Jurkat, Clone E6-1 (cell line): ENCODE measurements at places on chromosomes 2 and 18.
A peak's percentile ranks its signal among the peaks of the same experiment; 100 is the strongest.

- DNase-seq: no peak
Observed at GRCh38 chr2:26432859-26433258, 31.1 kb downstream of the DRC1 start.

- no peak for DNase-seq
Observed at GRCh38 chr2:220779931-220780330, 792.2 kb downstream of the EPHA4 start.

GRCh38 chr18:596288-596881 is 403 bp upstream of the CLUL1 start:
- peak; percentile 25 for DNase-seq

DNA sequence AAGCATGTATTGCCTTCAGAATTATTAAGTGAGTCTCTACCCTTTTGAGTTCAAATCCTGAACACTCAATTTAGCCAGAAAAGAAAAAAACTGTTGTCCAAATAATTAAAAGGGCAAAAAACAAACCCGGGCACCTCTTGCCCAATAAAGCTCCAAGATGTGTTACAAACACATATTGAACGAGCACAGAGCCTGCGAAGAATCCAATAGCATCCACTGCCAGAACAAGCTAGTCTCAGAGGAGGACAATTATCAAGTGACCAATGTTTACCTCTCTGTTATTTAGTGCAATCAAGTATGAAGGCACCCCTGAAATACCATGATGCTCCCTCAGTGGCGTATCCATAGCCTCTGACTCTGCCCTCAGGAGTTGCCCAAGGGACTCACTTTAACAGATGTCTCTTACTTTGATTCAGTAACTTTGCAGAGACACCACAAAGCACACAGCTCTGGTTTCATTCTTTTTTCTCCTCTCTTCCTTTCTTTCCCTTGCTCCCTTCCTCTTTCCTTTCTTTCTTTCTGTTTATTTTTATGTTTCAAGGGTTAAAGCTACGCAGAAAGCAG is 93.5 kb upstream of the SPATS2L start:
- no peak for DNase-seq

- DNase-seq: no peak
Observed at GRCh38 chr2:235255693-235256092, 238.2 kb upstream of the AGAP1 start.

GRCh38 chr2:134776836-134777235 is 58.0 kb upstream of the TMEM163 start:
- no peak for DNase-seq

GRCh38 chr18:48222118-48222517 is 187.1 kb downstream of the ZBTB7C start:
- DNase-seq: peak; percentile 84

DNA sequence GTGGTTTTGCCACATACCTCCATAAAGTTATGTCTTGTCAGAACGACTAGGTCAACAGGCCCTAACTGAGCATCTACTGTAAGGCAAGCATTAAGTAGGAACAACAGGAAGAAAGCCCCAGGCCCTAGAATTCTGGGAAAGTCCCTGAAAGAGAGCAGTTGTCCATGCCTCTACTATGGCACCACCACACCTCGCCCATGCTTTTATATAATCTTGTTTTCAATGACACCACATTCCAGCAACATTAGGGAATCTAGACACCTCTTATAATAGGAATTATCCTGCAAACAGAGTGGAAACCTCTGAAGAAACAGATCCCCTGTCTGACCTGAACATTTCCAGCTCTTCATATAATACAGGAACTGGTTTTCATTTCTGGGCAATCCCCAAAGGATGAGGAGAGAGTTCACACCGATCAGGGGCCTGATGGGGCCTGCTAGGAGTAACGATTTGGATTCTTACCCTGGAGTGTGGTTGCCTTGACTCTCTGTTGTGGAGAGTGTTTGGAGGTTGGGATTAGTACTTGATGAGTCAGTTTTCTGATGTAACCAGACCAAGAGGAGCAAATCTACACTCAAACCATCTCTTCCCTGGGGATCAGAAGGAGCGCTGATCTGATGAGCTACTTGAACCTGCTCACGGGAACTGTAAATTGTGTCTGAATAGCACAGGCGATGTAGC is 31.9 kb upstream of the CEP68 start:
- DNase-seq: no peak

GRCh38 chr2:109511168-109511567 is 102.6 kb downstream of the SEPTIN10 start:
- no peak for DNase-seq

GRCh38 chr2:26811261-26811660 is 25.4 kb downstream of the CENPA start:
- no peak for DNase-seq

DNA sequence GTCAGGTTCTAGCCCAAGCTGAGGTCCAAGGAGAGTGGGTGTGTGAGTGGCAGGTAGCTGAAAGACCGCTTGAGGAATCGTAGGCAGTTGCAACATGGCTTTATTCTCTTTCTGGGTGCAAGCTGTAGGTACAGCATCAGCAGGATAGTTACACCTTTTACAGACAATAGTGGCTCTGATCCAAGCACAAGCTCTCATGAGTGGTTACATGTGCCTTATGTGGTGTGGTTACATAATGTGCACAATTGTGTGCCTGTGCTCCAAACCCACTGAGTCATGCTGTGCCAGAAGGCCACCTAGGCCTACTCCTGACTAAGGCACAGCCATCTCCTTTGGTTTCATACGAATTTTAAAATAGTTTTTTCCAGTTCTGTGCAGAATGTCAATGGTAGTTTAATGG is 227.6 kb downstream of the SATB2 start:
- DNase-seq: peak; percentile 30

GRCh38 chr2:120360307-120360855 is 14.4 kb downstream of the INHBB start:
- DNase-seq: no peak

- peak; percentile 33 for DNase-seq
Observed at GRCh38 chr2:233426619-233427342, 72.5 kb downstream of the DGKD start.

GRCh38 chr2:71778936-71779773 is 325.8 kb downstream of the DYSF start:
- DNase-seq: no peak

DNA sequence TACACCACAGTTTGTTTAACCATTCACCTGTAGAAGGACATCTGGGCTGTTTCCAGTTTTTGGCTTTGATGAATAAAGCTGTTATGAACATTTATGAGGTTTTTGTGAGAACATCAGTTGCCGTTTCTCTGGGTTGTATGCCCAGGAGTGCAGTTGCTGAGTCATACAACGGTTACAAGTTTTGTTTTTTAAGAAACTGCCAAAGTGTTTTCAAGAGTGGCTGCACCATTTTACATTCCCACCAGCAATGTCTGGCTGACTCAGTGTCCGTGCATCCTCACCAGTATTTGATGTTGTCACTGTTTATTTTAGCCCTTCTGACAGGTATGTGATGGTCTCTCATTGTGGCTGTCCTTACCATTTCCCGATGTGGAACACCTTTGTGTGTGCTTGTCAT is 48.0 kb upstream of the GPR17 start:
- peak; percentile 86 for DNase-seq

DNA sequence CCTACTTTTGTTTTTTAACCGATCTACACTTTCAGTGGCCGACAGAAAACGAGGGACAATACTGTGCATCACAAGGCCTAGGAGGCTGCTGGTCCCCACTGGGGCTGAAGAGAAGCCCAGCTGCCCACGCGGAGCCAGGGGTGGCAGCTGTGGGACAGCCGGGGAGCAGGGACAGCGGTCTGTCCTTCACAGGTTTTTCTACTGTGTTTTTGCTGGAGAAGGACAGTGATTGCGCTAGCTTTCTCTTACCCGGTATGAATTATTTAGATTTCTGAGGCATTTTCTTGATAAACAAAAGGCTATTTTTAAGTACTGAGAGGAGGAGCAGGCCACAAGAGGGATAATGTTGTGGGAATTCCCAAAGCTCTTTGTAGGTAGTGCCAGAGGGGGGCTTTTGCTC is 219.8 kb downstream of the ATAD2B start:
- DNase-seq: no peak

- no peak for DNase-seq
Observed at GRCh38 chr18:65227970-65228369, 522.8 kb upstream of the CDH7 start.

DNA sequence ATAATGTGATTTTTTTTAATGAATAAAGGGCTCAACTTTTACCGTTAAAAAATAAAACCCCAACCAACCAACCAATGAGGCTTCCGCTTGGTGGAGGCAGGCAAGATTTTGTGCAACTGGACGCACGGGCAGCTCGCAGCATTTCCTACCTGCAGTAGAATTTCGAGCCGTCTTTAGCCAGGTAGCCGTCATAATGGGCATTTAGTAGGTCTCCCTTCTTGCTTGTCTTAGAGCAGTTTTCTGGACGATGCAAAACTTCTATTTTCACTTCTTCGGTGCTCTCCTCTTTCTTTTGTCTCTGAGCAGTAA is 316 bp downstream of the FKBP7 start:
- no peak for DNase-seq

- peak; percentile 35 for DNase-seq
Observed at GRCh38 chr2:191165176-191165643, 14.4 kb upstream of the STAT4 start.

DNA sequence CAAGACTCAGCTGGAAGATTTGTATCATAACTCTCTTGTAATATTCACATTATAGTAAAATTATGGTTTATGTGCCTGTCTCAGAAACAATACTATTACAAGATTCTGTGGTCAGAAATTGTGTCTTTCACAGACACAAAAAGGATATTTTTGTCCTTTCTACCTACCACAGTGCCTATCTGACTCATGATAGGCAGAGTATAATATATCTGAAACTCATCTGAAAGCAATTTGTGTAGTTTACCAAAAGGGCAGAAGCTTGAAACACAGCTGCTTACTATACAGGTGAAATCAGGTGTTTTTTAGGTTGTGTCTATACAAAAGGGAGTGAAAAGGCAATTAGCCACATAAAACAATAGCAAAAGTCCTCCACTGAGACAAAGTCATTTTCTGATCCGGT is 10.9 kb downstream of the TMEM200C start:
- DNase-seq: no peak

DNA sequence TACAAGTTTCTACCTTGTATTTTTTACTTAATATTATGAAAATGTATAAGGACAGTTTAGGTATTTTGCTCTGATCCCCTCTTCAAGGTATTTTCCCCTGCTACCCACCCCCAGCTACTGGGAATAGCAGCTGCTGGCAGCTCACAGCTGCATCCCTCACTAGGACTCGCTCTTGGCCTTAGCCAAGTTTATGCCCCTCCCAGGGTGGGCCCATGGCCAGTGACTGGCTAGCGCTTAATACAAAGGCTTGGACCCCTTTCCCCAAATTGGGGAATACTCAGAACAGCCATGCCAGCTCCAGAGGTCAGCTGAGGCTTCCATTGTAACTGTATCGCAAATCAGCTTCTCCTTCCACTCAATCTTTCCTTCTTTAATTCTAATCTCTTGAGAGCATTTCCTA is 131.3 kb downstream of the GFPT1 start:
- no peak for DNase-seq

DNA sequence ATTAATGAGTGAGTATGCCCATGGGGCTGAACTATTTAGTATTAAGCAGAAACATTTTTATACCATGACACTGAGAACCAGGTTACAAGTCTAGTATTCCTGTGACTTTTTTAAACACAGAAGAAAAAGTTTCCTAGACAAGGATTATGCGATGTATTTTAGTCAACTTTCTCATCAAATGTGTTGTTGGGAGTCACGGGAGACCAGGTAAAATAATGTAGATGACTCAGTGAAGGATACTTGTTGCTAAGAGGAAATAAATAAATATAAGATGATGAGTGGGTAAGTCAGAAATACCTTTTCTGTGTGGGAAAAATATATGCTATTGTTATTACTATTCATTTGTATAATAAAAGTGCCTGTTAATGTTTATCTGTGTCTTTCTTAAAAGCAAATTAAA is 23.4 kb downstream of the MBD5 start:
- DNase-seq: no peak

DNA sequence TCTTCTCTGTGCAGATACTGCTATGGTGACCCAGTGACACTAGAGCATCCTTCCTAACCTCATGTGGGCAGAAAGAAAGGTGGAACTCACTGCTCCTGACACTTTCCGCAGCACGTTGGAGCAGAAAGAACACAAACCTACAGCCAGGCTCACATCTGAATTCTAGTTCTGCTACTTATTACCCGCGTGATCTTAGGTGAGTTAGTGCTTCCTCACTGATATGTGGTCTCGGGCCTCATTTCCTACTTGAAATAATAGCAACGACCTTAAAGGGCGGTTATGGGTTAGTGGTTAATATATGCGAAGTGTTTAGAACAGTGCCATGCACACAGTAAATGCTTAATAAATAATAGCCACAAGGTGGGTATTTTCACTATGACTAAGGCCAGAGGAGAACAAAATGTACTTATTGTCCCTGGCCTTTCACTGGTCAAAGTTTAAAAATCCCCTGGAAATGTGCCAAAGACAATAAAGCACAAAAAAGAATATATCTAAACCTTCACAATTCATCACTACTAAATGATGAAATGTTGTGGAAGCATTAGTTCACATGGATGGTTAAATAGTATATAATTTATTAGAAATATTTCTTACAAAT is 66.6 kb downstream of the MYOM1 start:
- no peak for DNase-seq

- DNase-seq: no peak
Observed at GRCh38 chr2:201057087-201057521, 14.4 kb downstream of the HYCC2 start.

DNA sequence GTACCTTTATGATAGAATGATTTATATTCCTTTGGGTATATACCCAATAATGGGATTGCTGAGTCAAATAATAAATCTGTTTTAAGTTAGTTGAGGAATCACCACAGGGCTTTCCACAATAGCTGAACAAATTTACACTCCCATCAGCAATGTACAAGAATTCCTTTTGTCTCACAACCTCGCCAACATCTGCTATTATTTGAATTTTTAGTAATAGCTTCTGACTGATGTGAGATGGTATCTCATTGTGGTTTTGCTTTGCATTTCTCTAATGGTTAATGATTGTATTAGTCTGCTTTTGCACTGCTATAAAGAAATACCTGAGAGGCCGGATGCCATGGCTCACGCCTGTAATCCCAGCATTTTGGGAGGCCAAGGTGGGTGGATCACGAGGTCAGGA is 1387.6 kb upstream of the ACVR2A start:
- no peak for DNase-seq

GRCh38 chr2:227098162-227098515 is 65.9 kb downstream of the COL4A4 start:
- no peak for DNase-seq

DNA sequence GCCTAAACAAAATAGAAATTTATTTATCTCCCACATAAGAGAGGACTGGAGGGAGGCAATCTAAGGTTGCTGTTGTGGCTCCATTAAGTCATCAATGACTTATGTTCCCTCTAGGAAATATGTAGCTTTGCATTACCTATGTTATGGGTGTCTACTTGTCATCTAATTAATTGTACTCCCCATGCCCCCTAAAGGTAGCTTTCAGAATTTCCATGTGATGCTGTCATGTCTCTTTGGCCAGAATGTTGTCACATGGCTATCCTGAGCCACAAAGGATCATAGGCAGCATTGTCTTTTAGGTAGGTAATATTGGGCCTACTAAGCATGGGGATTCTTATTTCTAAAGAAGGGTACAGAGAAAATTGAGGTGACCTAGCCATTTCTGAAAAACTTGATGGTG is 935.6 kb upstream of the FANCL start:
- DNase-seq: peak; percentile 15

- no peak for DNase-seq
Observed at GRCh38 chr2:4898706-4899105, 793.5 kb upstream of the SOX11 start.

- DNase-seq: no peak
Observed at GRCh38 chr2:15222856-15223255, 338.3 kb downstream of the NBAS start.
